M059J (cell line): ENCODE measurements at places on chromosomes 3 and 15.

DNA sequence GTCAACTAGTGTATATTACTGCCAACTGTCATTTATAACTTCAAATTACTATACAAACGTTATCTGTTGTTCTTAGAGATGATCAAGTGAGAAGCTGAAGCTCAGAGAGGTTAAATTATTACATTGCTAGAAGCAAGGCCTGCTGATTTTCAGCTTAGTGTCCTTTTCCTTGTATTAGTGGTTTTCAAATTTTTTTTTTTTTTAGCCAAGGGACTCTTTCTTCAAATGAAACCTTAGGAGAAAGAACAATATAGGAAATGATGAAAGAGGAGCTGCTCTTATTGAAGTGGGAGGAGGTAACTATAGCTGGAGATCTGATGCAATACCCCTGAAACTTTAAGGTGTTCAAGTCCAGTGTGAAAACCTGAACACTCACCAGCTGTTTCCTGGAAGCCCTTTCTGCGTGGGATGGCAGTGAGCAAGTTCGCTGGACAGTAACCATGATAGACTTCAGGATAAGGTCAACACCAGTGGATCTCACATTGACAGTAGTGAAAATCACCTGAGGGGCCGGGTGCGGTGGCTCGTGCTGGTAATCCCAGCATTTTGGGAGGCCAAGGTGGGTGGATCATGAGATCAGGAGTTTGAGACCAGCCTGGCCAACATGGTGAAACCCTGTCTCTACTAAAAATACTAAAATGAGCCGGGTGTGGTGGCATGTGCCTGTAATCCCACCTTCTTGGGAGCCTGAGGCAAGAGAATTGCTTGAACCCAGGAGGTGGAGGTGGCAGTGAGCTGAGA is 376.2 kb downstream of the EDEM1 start:
- DNase-seq = no peak

- DNase-seq = no peak
These were observed 22.0 kb upstream of the GNB5 start for GRCh38 chr15:52213206-52213605.

- DNase-seq = peak; percentile 55
These were observed 75.3 kb downstream of the RFX7 start for GRCh38 chr15:56168394-56168793.

DNA sequence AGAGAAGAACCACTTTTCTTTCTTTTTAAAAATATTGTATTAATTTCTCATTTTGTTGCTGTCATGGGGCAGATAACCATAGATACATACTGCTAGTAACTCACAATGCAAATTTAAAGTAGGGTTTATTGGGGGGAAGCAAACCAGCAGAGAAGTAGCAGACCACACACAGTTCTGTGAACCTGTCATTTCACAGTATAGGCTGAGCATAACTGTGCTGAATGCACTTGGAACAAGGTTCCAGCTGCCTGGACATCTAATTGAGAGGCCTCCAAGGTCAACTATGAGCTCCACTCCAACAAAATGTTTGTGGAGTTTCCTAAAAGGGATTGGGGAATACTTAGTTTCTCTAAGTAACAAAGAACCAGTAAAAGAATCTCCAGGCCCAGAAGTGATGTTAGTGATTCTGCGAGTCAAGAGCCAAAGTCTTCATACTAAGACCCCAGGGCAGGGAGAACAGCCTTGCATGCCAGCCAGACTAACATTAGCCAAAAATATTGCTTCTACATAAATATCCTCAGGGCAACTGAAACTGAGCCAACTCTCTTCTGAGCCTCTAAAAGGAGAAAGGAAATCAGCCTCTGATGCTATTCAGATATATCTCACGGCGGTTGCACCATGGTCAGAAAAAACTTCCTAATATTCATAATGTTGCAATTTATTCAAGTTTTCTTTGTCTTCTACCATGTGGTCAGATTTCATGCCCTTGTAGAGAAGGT is 856.4 kb upstream of the ALCAM start:
- DNase-seq = peak; percentile 91

DNA sequence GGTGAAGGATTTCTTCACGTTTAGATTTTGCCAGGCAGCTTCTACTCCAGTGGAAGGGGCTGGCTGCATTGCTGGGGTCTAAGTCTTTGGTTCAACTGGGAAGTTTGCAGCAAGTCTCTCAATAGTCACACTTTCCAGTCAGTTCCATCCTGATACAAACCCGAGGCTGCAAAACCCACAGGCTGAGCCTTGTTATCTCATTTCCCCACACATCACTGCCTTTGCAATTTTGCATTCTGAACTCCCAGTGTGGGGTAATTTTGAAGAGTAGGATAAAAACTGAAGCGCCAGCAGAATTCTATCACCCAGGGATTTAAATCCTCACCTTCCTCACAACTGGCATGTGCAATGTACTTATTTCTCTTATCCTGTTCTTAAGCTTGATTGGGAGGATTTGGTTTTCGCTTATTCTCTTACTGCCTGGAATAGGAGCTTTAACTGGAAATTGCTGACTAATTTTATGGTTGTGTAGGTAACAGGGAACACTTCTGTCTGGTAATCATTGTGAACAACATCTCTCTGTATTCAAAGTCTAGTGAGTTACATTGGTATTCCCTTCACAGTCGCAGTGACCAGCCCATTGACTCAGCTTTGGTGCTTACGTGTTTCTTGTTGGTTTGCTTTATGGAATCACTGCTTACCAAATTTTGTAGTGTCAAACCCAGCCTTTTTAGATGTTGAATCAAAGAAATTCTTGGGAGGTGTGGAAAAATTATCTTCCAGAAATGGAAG is 142.0 kb upstream of the TOPAZ1 start:
- DNase-seq = no peak

GRCh38 chr3:8341821-8342247 is 159.8 kb upstream of the LMCD1 start:
- DNase-seq = no peak

DNA sequence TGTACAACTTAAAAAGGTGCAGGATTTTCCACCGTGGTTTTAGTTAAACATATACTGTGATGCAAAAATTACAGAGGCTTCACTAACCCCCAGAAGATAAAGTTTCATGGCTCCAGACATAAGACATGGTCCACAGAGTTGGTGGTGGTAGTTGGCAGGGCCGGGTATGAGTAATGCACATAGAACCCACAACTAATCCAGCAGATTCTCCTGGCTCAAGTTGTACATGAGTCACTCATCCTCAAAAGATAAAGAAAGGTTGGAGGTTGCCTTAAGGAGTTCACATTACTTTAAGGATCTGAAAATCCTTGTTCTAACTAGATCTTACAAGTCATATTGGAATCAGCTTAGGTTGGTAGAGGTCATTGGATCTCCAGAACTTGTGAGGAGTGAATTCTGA is 98.3 kb upstream of the ZBTB20 start:
- DNase-seq = peak; percentile 99
